CD4-positive, alpha-beta T cell treated with Interleukin-15 for 4 hours (primary cell): ENCODE measurements at places on chromosomes 1 and 21.

GRCh38 chr1:215001419-215002021 is 81.0 kb upstream of the KCNK2 start:
- no peak for DNase-seq

- DNase-seq, result no peak
Observed at GRCh38 chr1:240190881-240191401, 99.3 kb downstream of the FMN2 start.

DNA sequence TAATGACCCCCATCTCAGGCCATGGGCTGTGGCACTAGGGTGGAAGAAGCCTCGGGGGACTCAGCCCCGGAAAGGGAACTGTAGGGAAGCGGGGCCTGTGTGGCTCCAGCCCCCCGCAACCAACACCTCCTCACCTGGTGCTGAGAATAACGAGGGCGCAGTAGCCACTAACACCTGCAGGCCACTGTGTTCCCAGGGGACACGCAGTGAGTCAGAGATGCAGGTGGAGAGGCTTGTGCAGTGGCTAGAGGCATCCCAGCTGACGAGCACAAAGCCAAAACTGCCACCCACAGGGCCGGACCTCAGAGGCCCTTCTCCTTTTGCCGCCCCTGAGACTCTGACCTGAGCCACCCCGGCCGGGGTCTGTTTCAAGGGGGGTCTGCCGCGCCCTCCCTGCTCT is 33.5 kb upstream of the CCDC27 start:
- DNase-seq, result no peak

DNA sequence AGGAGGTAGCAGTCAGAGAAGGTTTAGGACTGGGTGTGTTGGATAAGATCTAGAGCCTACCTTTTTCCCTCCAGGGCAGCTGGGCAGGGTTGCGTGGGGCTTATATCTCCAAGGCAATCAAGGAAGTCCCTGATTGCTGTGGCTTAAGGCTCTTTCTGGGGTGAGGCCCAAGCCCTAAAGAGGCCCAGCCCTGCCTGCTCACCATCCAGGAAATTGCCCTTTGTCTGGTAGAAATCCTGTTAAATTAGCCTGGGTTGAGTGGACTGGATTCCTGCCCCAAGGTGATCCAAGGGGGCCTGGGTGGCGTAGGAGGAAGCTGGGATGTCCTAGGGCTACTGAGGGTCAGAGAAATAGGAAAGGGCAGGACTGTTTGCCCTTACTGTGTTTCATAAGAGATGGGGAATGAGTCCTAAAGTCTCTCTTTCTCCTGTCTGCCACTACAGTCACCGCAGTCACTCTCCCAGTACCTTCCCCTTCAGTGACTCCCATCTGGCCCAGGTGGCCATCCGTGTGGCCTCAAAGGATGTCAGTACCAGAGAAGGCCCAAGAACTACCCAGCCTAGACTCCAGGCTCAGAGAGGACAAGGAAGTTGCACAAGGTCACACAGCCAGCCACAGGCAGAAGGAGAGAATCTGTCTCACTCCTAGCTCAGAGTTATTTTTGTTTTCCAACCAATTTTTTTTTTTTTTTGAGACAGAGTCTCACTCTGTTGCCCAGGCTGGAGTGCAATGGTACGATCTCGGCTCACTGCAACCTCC is 25.8 kb downstream of the MFSD2A start:
- no peak for DNase-seq

GRCh38 chr21:33455686-33456446 is 23.9 kb downstream of the TMEM50B start:
- DNase-seq, result no peak

DNA sequence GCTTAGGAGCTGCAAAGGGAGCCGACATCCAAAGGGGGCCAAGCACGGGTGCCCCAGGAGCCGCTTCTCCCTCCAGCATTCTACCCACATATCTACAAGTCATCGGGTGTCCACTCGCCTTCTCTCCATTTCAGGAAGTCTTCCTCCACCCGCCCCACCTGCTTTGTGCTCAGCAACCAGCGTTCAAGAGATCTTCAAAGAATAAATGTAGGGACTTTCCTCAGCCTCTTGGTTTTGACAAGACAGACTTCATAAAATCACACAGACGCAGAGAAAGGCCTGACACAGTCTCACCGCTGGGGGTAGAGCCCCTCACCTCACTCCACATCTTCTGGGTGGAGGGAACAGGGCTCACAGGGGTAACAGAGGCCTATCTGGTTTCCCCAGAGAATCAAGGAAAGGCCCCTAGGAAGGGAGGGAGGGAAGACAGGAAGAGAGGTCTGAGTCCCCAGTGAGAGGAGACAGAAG is 49.5 kb downstream of the SSBP3 start:
- DNase-seq, result peak; percentile 46

DNA sequence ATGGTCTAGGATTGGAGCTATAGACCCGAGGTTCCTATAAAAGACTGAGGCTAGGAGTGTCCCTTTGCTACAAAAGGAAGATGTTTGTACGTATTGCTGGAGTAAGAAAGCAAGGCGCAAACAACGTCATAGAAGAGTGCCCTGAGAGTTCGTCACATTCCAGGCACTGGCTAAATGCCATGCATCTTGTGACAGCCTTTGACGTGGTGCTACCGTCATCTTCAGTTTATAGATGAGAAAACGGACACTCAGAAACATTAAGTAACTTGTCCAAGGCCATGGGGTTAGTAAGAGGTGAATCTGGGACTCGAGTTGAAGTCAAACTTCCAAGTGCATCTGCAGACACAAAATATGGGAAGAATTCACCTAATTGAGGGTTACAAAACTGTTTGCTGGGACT is 104.2 kb upstream of the SLC45A1 start:
- no peak for DNase-seq

GRCh38 chr1:162276493-162276892 is 100.2 kb downstream of the SPATA46 start:
- DNase-seq, result no peak

GRCh38 chr1:158147401-158147800 is 33.3 kb upstream of the CD1D start:
- DNase-seq, result no peak

- DNase-seq, result no peak
Observed at GRCh38 chr1:243236604-243237252, 18.4 kb downstream of the CEP170 start.
